ENCODE measurements at places on chromosomes 4 and X.

DNA sequence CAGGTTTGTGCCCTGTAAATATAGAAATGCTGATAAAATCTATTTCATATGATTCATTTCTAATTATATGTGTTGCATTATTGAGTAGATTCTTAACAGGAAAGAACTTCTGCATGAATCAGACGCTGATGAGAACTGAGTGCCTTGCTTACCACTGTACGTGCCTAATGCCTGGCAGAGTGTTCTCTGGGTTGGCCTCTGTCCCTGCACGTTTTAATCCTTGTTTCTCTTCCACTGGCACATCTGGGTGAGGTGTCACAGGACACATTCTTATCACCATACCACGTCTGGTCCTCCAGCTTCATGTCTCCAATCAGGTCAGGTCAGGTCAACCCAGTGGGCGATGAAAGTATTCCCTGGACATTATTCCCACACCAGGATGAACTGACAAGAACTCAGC lies 53.6 kb downstream of the KLF3 start:
- H3K27ac ChIP-seq: no peak overlapping the region
- no peak overlapping the region for H3K4me3 ChIP-seq
- no peaks in the 10 kb centered on the region for H3K36me3 ChIP-seq
- DNase-seq: no peak
- H3K27me3 ChIP-seq: no peaks in the 10 kb centered on the region

GRCh38 chr4:75658876-75659275 lies 14.3 kb downstream of the G3BP2 start:
- H3K27ac ChIP-seq: no peak overlapping the region
- DNase-seq: no peak
- H3K36me3 ChIP-seq: peaks cover 12% of the 10 kb centered on the region
- H3K4me1 ChIP-seq: no peaks in the 10 kb centered on the region

DNA sequence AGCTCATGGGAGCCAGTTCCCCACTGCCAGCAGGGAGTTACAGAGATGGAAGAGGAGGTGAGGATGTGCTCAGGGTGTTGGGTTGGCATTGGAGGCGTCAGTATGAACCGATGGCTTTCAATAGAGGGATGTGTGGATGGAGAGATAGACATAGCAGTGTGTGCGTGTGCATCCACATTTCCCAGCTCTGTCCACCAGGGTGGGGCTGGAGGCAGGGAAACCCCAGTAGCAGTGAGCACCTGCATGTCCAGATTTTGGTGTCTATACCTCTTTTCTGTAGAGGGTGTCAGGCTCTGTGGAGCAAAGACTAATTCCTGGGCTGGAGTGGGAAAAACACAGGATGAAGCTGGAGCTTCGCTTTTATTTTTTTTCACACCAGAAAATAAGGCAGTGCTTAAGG lies 37.2 kb upstream of the HGFAC start:
- peaks cover 21% of the 10 kb centered on the region for H3K36me3 ChIP-seq
- H3K4me3 ChIP-seq: no peak overlapping the region
- no peak for DNase-seq
- peaks cover 2% of the 10 kb centered on the region for H3K4me1 ChIP-seq

DNA sequence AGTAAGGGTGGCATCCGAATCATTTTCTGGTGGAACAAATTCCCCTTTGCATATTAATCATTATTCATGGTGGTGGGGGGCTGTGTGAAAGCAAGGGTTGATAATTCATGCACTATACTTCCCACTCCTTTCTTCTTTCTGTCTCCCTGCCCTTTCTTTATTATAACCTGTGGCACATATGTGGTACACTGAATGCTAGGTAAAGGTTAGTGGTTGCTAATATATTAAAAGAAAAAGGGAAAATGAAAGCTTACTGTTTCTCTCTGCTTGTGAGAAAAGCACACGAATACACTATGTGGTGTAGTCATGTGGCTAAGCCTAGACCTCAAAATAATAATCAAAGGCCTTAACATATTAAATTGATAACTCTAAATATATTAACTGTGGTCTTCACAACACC lies 178.4 kb upstream of the RPS6KA3 start:
- no peak overlapping the region for H3K27ac ChIP-seq
- H3K36me3 ChIP-seq: no peaks in the 10 kb centered on the region
- no peaks in the 10 kb centered on the region for H3K27me3 ChIP-seq
- no peak for DNase-seq
- H3K4me1 ChIP-seq: no peaks in the 10 kb centered on the region

DNA sequence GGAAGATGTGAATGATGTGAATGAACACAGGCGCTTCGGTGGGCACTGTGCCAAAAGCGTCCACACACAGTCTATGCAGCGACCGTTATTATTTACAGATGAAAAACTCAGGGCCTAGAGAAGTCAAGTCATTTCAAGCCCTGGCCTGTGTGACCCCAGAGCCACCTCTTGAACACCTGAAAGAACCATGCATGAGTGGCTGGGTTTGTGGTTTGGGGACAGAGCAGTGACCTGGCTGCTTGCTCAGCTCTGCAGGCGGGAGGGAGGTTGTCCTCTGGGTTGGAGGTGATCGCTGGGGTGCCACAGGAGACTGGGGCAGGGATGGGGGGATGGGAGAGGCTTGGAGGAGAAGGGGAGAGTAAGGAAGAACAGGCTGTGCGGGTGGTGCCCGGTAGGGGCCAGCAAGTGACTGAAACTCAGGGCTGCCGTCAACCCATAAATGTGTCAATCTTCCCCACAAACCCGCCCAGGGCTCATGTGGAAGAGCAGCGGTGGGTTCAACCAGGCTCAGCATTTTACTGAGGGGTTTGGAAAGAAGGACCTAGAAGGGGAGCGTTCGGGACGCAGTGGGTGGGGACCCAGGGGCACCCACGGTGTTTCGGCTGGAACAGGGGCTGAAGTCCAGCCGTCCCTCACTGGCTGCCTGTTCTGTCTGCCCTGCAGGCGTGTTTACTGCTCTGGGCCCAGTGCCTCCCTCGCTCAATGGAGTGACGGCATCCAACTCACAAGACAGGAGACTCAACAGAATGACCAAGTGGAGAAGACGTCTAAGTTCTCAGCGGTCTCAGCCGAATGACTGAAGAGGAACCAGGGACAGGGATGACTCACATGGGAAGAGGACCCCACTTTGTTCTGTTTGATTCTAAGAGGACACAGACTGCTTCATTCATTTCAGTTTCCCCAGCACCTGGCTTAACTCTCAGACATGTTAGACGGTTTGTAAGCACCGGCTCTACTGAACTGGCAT lies 167.8 kb downstream of the AFAP1 start:
- no peaks in the 10 kb centered on the region for H3K27me3 ChIP-seq
- H3K27ac ChIP-seq: no peak overlapping the region
- no peak for DNase-seq
- H3K4me3 ChIP-seq: no peak overlapping the region

- DNase-seq: peak; percentile 37
- no peak overlapping the region for H3K4me3 ChIP-seq
- no peaks in the 10 kb centered on the region for H3K4me1 ChIP-seq
Observed at GRCh38 chr4:61493470-61493869, 293.3 kb downstream of the ADGRL3 start.

- H3K36me3 ChIP-seq: peaks cover 18% of the 10 kb centered on the region
- peaks cover 2% of the 10 kb centered on the region for H3K4me1 ChIP-seq
- H3K27ac ChIP-seq: peak overlapping the region; percentile 84
Observed at GRCh38 chr4:41257257-41257901, 651 bp downstream of the UCHL1 start.

- no peak overlapping the region for H3K27ac ChIP-seq
- no peak for DNase-seq
- H3K4me1 ChIP-seq: no peaks in the 10 kb centered on the region
- no peak overlapping the region for H3K4me3 ChIP-seq
- no peaks in the 10 kb centered on the region for H3K36me3 ChIP-seq
- no peaks in the 10 kb centered on the region for H3K27me3 ChIP-seq
Observed at GRCh38 chr4:180190382-180190781, 2052.8 kb upstream of the TENM3 start.

- H3K4me3 ChIP-seq: no peak overlapping the region
- H3K4me1 ChIP-seq: peaks cover 3% of the 10 kb centered on the region
- no peak overlapping the region for H3K27ac ChIP-seq
- DNase-seq: no peak
- no peaks in the 10 kb centered on the region for H3K27me3 ChIP-seq
- H3K36me3 ChIP-seq: peaks cover 37% of the 10 kb centered on the region
Observed at GRCh38 chrX:46461660-46462191, 83.5 kb downstream of the ZNF674 start.

DNA sequence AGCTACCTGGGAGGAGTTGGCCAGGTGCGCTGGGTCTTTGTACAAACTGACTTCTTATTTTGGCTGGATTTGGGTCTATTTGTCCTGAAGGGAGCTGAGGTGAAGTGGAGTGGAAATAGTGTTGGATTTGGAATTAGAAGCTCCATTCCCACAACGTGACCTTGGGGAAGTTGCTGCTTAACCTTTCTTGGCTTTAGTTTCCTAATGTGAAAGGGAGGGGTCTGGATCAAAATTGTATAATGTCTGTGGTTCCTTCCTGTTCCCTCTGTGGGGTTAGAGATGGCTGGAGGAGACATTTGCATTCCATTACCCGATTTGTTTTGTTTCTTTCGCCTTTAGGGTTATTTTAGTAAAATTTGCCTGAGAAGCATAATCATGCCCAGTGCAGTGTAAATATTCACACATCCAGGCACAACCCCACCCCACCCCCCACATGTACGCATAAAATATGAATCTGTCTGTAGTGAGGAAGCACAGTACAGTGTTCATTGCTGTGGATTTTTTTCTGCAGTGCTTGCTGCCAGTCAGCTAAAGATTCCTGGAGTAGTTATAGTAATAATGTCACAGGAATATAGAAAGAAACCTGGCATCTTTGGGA lies 21.5 kb downstream of the JADE1 start:
- H3K27me3 ChIP-seq: no peaks in the 10 kb centered on the region
- H3K4me1 ChIP-seq: peaks cover 17% of the 10 kb centered on the region
- DNase-seq: no peak
- peaks cover 10% of the 10 kb centered on the region for H3K36me3 ChIP-seq

GRCh38 chrX:134658760-134659023 lies 421 bp upstream of the PLAC1 start:
- H3K27ac ChIP-seq: no peak overlapping the region
- no peak for DNase-seq
- no peak overlapping the region for H3K4me3 ChIP-seq
- H3K36me3 ChIP-seq: no peaks in the 10 kb centered on the region
- H3K27me3 ChIP-seq: peaks cover 11% of the 10 kb centered on the region
- H3K4me1 ChIP-seq: no peaks in the 10 kb centered on the region

GRCh38 chrX:147764868-147765267 lies 146.9 kb upstream of the FMR1 start:
- H3K27me3 ChIP-seq: no peaks in the 10 kb centered on the region
- H3K27ac ChIP-seq: no peak overlapping the region
- H3K4me1 ChIP-seq: no peaks in the 10 kb centered on the region
- no peak overlapping the region for H3K4me3 ChIP-seq

DNA sequence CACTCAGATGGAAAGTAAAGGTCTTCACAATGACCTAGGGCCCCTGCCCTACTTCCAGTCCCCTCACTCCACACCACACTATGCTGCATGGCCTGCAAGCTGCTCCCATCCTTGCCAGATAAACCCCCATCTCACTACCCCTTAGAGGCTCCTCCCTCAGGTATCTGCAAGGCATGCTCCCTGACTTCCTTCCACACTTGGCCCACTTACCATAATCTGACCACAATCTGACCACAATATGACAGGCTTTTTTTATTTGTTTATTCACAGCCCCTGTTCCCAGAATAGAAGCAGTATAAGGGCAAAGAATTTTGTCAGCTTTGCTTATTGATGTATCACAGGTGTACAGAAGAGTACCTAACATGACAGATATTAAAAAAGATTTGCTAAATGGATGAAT lies 124.7 kb downstream of the CAMK2D start:
- H3K4me3 ChIP-seq: no peak overlapping the region
- H3K4me1 ChIP-seq: peaks cover 5% of the 10 kb centered on the region
- no peak overlapping the region for H3K27ac ChIP-seq
- no peaks in the 10 kb centered on the region for H3K36me3 ChIP-seq

GRCh38 chr4:44725726-44726037 lies 674 bp downstream of the GNPDA2 start:
- H3K4me3 ChIP-seq: peak overlapping the region; percentile 95
- peaks cover 6% of the 10 kb centered on the region for H3K4me1 ChIP-seq
- DNase-seq: no peak
- H3K27me3 ChIP-seq: no peaks in the 10 kb centered on the region

GRCh38 chrX:149013081-149013480 lies 492.0 kb downstream of the IDS start:
- no peaks in the 10 kb centered on the region for H3K4me1 ChIP-seq
- no peaks in the 10 kb centered on the region for H3K27me3 ChIP-seq
- H3K36me3 ChIP-seq: no peaks in the 10 kb centered on the region
- H3K4me3 ChIP-seq: no peak overlapping the region
- no peak overlapping the region for H3K27ac ChIP-seq

- H3K4me3 ChIP-seq: no peak overlapping the region
- no peak overlapping the region for H3K27ac ChIP-seq
- DNase-seq: no peak
- H3K27me3 ChIP-seq: no peaks in the 10 kb centered on the region
- no peaks in the 10 kb centered on the region for H3K4me1 ChIP-seq
- H3K36me3 ChIP-seq: no peaks in the 10 kb centered on the region
Observed at GRCh38 chr4:104919406-104919805, 227.3 kb upstream of the TET2 start.

DNA sequence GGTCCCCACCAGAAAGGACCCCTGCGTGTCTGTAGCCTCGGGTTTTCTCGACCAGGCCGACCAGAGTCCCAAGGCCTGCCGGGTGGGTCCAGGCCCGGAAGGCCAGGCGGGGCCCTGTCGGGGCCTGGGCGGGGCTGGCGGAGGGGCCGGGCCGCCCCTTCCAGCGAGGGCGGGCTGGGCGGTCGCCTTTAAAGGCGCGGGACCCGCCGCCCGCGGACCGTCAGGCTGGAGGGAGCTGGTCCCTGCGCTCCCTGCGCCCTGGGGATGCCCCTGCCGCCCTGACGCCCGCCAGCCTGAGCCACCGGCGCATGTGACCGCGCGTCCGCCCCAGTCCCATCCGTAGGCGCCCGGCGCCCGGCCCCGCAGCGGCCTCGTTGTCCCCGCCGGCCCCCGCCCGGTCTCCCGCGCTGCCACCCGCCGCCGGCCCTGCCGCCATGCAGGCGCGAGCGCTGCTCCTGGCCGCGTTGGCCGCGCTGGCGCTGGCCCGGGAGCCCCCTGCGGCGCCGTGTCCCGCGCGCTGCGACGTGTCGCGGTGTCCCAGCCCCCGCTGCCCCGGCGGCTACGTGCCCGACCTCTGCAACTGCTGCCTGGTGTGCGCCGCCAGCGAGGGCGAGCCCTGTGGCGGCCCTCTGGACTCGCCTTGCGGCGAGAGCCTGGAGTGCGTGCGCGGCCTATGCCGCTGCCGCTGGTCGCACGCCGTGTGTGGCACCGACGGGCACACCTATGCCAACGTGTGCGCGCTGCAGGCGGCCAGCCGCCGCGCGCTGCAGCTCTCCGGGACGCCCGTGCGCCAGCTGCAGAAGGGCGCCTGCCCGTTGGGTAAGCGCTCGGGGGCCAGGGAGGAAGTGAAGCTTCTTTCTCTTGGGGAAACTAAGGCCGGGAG lies at the start of gene HTRA3:
HTRA3 (plus strand) TSS at position 220 of the 883 bp plus-strand sequence; CDS start at position 435, 215 bp downstream.
- H3K27me3 ChIP-seq: peaks cover 23% of the 10 kb centered on the region
- H3K36me3 ChIP-seq: no peaks in the 10 kb centered on the region
- H3K4me1 ChIP-seq: no peaks in the 10 kb centered on the region
- peak; percentile 39 for DNase-seq
